ENCODE measurements at places on chromosomes 12 and 14.

DNA sequence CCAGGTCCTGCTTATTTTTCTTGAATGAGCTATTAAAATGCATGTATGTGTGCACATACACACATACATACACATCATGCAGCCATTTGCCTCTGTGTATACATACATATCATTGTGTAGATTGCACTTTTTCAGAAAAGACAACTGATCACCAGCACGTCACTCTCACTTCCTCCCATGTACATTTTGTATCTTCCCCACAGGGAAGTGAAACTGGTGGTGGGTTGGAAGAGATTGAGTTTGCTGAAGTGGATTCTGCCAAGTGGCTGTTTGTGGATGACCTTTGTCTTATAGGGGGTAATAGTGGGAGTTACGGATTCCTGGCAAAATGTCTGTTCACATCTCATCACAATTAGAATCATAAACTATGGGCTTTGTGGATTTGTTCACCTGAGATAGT, 448.6 kb downstream of the RAD51B start:
- DNase-seq, result no peak

DNA sequence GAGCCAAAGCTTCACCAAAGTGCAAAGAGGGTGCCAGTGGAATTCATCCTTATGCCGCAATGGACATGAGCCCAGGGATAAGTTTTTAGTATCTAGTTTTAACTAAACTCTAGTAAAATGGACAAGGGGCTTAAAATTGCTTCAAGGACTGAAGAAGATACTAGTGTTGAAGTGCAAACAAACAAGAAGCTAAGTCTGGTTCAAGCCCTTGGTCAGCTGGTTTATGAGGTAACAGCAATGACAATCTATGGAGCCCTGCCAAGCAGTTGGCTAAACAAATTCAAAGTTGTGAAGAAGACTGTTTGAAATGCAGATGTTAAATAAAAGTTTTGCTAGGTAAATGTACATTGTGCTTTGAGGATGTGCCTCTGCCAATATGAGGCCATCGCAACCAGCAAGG, 209.4 kb downstream of the KTN1 start:
- DNase-seq, result no peak

DNA sequence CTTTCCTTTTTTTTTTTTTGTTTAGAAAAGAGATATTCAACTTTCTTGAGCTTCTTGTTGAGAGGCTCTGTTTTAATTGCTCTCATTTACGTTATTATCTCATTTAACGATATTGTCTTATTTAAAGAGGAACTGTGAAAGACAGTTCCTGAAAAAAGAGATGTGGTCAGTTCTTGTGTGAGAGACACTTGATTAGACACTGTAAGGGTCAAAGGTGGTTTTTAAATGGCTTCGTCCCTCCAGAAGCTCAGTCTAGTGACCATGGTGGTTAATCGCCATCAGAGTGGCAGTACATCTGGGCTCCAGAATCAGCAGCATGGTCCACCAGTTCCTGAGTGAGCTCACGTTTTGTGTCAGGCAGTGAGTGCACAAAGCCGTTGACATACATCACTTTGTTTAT, 57.9 kb upstream of the KCNA5 start:
- no peak for DNase-seq

- DNase-seq, result no peak
Measured at GRCh38 chr14:70619708-70620107, 19.3 kb upstream of the MED6 start.

GRCh38 chr14:60643463-60644314, 5.6 kb downstream of the SIX1 start:
- DNase-seq, result no peak

DNA sequence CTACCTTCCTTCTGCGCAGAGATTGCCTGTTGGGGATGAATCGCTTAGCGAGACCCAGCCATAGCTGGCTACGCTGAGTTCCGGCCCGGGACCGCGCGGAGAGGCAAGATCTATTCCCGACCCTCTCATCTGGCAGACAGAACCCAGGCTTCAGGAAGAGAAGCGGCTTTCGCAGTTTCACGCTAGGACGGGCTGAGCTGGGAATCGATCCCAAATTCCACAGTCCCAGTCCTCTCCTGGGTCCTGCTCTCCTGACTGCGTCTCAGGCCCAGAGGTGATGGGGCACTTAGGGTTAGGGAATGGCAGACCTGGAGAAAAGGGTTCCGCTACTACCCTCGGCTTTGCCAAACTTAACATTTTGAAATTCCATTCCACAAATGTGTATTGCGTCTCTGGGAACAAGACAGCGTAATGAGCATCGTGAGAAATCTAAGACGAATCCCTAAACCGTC, 2.8 kb downstream of the PTPN21 start:
- DNase-seq, result no peak

GRCh38 chr12:75813072-75813471, 218.5 kb downstream of the PHLDA1 start:
- no peak for DNase-seq

GRCh38 chr12:113097716-113098440, 37.7 kb downstream of the RASAL1 start:
- DNase-seq, result no peak

- no peak for DNase-seq
Measured at GRCh38 chr14:36755756-36756155, 94.1 kb downstream of the PAX9 start.

DNA sequence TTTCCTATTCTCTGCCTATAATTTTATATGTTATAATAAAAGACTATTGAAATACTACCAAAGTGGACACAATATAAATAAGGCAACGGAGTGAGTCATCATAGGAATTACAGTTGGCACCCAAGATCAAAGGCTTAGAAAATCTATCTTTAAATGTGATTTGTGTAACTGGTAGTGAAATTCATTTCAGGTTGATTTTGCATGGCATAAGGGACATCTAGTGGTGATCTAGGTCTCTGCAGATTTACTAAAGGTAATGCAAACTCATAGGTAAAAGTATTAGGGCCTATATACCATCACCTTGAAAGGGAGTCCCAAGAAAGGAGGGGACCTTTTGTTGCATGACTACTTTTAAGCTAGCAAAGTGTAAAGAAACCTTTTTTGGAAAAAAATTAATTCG, 527.2 kb downstream of the NRXN3 start:
- DNase-seq, result no peak

DNA sequence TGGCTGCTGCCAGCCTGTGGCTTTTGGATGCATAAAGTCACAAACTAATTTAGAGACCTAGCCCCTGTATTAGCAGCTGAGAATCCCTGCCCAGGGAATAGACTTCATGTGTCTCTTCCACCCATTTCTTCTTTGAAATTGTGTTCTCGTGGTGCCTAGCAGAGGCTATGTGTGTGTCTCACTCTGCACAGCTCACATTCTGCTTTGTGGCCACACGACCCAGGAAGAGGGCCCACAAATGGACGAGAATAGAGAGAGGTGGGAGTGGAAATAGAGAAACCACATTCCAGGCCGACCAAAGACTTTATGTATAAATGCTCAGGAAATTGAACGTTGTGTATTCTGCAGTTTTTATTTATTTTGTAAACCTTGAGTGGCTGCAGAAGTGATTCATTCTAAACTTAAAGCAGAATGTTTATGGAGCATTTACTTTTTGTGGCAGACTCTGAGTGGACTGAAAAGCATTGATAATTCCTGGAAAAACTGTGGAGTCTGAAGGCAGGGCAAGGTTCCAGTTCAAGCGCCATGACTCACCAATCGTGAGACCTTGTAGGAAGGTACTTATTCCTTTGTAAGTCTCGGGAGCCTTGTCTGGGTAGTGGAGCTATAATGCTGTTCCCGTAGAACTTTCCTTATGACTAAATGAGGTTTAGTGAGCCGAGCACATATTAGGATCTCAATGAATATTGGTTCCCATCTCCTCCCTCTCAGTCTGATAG, 9.1 kb downstream of the B4GALNT3 start:
- no peak for DNase-seq

- no peak for DNase-seq
Measured at GRCh38 chr12:10701131-10701681, 21.9 kb downstream of the YBX3 start.
